Stimulated activated naive CD8-positive, alpha-beta T cell treated with anti-CD3 and anti-CD28 coated beads, Interleukin-15, Interleukin-2, amounts not matched to agents 100 U/mL and 50 U/mL, for 24 hours (primary cell): ENCODE measurements at places on chromosomes 5 and 9.
A peak's percentile ranks its signal among the peaks of the same experiment; 100 is the strongest.

DNA sequence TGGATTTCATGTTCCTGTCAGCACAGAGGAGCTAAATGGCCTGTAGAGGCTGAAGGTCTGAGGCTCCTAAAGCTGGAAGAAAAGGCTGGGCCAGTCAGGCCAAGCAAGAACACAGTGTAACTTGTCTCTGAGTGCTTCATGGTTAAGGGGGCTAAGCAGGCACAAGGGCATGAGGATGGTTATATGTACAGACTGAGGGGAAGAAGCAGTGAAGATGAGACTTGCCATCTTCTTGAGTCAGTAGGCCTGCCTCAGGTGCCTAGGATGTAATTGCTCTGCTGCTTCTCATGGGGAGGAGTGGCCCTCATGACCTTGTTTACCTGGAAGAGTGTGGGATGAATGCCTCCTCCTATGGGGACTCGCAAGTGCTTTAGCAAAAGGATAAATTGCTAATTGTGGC is 8.7 kb upstream of the PSMD5 start:
- DNase-seq = no peak

- DNase-seq = no peak
Observed at GRCh38 chr5:144108131-144108530, 62.3 kb downstream of the YIPF5 start.

DNA sequence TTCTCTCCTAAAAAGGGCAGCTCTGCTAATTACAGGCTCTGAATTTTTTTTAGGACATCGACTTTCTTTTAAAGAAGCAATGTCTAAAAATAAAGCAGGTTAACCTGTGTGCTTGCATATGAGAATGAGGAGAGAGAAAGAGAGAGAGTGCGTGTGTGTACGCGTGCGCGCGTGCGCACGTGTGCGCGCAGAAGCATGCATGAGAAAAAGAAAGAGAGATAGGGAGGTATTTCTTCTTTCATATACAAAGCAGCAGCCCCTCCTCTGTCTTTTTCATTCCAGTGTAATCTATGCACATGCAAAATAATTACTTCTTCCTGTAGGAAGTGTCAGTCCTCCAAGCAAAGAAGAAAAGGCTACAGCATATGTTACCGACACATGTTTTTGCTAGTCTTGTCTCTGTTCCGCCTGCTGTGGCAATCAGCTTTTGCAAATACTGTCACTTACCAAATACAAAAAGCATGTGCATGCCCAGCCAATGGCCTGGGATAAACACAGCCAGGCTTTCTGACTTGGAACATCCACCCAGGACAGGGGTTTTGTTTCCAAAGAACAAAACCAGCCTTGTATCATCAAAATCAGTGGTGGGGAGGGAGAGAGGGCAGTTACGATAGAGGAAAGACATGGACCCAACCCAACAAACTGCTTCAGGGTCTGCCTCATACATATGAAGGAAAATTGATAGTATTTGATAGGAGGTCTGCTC is 252.3 kb upstream of the SLC24A2 start:
- DNase-seq = no peak

- DNase-seq = peak; percentile 48
Observed at GRCh38 chr9:129838707-129839259, 3.5 kb downstream of the USP20 start.

DNA sequence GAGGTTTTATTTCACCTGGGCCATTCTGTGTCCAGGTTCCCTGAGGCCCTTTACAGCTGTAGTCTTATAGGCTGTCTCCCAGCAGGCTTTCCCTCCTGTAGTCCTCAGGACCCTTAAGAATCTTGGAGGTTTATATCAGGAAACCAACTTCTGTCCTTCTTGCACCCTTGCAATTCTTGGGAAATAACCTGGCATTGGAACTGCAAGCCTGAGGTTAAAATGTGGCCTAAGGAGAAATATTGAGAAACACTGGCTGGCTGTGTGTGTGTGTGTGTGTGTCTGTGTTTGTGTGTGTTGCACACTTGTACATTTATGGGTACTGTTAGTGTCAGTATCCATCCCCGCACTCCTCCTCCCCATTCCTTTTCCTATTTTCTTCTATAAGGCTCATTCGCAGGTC is 168.9 kb downstream of the PAPPA start:
- no peak for DNase-seq

- DNase-seq = no peak
Observed at GRCh38 chr5:108726446-108727235, 21.1 kb upstream of the FER start.

GRCh38 chr9:137369061-137369787 is 53.7 kb downstream of the EXD3 start:
- no peak for DNase-seq

GRCh38 chr9:36092509-36093215 is 43.9 kb upstream of the GLIPR2 start:
- DNase-seq = peak; percentile 28

DNA sequence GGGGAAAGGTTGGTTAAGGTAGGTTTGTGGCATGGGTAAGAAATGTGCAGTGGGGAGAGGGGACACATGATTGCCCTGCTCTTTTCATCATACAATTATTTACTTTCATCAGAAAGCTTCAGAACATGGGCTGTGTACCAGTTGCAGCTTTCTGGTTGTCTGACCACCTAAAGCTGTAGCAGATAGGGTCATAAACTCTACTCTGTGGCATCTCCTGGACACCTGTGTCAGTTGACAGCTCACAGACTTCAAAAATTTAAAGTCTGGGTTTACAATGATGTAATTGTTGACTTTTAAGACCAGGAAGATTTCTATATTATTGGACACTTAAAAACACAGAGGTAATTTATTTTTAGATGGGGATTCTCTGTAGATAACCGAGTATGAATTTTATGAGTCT is 222.7 kb upstream of the PRR16 start:
- no peak for DNase-seq

DNA sequence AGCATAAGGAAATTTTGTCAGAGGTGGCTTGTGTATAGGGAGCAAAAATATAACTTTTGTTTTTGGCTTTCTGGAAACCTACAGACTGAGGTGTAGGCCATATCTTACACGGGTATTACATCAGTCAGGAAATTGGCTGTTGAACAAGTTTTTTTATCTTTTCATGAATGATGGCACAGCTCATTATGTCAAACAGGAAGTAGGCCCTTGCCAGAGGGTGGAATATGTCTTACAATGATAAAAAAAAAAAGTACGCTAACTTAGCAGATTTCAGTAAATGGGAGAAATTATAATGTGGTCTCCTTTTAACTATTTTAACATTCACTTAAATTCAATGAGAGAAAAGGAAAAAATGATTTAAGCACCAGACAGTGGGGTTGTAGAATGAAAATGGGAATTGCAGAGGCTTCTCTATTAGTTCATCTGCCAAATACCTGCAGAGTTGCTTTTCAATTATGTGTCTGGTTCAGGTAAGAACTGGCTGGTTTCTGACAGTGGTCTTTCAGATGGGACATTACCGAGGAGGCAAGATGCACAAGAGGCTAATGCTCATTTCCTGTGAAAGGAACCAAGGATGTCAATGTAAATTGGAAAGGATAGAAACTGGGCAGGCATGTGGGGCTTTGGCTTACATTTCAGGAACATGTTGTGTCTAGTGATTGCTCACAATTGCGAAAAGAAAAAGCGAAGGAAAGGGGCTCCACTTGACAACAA is 169.9 kb downstream of the NNT start:
- no peak for DNase-seq

DNA sequence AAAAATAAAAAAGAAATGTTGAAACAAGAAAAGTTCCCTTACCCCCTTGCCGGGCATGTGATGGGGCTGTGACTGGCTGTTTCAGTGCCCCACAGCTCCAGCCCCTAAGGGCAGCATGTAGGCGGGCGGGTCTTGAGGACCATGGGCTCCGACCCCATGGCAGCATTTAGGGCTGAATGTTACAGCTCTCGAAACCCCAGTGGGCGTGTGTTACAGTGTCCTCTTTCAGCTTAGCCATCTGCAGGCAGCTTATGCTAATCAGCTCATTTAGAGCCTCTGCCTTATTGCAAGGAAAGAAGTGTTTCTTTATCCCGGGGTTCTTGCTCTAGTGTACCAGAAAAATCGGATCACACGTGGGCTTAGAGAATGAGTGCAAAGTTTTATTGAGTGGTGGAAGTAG is 497.4 kb upstream of the CYLC2 start:
- no peak for DNase-seq

GRCh38 chr9:3043369-3043768 is 199.5 kb upstream of the PUM3 start:
- no peak for DNase-seq

DNA sequence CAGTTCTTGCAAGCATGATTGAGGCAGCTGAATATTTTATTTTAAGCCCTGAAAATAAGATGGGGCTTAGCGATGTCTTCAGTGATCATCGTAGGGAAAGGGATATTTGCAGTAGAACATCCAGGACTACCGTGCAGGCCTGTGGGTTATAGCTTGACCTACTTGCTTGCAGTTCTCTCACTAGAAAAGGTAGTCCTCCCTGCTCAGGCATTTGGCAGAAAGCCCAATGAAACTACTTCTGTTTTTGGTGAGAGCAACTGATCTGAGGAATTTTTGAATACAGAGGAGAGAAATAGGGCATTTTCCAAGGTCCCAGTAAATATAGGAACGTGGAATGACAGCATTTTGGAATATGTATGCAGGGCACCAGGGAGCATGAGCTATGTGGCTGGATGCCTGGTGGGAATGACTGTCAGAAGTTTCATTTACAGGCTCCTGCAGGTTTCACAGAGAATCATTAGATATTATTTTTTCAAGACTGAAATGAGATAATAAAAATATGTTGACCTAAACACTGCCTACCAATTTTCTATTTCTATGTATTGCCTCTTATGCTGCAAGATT is 417.9 kb upstream of the ACTBL2 start:
- no peak for DNase-seq

DNA sequence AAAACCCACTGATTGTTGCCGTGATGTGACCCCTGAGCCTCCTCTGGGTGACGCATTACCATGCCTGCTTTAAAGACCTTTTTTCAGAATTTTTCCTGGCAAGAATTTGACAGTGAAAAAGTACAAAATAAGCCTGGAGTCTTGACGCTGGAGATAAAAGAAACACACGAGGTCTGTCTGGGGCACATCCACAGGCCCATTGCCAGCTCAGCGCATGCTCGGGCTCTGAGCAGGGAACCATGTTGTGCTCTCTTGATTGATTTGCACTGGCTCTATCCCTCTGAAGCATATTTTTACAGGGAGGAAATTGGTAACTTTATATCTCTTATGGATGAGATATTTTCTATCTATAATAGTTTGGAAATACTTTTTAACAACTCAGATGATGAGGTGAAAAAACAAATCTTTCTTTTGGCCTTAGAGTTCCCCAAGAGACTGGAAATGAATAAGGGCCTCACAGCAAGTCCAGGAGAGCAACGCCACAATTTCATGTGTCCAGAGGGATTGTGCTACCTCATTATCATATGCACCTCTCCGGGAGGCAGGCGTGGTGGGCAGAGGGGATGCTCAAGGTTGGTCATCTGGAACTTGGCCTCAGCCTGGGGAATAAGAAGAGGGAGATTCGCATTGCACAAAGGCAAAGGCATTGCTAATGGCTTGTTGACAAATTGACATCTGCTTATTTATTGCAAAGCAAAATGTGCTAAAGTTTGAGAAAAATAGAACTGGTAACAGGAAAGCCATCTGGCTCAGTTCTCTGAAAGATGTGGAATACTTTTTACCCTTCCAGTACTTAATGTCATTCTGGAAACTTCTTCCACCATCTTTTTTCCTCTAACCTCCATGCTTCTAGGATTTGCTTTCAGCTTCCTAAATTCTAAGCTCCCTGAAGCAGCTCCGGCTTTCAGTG is 183.8 kb downstream of the PJA2 start:
- no peak for DNase-seq

DNA sequence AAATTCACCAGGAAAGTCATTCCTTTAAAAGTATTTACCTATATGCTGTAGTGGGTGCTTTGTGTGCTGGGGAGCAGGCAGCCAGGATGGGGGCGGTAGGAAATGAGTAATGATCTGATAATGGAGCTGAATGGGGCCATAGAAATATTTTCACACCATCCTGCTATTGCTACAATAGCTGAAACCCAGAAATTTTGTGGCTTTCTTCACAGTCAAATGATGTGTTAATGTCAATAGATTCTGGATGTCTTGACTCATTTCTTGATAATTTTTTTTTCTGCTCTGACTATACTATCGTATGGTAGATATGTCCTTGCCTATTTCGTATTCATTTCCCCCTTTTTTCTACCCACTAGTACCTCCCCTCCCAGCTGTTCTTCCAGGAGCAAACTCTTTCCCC is 59.5 kb downstream of the RORB start:
- no peak for DNase-seq

DNA sequence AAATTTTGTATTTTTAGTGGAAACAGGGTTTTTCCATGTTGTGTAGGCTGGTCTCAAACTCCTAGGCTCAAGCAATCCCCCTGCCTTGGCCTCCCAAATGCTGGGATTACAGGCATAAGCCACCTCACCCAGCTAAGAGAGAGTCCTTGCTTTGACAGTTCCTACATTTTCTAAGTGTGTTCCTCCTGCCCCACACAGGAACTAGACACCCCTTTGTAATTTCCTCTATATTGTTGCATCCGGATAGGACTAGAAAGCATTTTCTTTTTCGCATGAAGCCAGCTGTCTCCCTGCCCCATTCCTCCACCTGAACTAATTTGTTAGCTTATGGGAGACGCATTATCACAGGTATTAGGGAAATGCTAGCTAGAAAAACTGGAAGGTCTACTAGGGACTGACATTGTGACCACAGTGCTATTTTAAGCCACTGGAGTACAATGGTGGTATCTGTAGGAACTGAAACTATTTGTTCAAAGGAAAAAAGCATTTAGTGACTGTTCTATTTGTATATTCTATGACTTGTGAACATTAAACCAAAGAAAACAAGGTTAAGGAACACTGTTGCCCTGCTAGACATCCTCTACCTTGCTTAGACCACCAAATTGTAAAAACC is 214.1 kb downstream of the SMARCA2 start:
- no peak for DNase-seq

DNA sequence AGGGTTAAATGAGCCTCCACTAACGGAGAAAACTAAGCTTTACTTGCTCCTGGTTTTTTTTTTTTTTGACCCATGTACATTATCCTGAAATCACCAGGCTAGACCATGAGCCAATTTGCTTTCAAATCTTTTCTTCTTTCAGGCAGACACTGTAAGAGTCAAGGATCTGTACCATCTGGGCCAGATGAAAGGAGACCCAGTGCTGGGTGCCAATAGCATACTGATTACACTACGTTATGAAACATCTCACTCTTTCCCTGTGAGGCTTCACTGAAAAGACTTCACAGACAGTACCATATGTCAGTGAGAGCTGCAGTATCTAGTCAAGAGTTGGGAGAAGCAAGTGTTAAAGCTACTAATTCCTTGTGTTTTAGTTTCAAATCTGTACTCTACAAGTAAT is 161.2 kb upstream of the PTPRD start:
- DNase-seq = no peak

- DNase-seq = peak; percentile 15
Observed at GRCh38 chr5:14745753-14746152, 81.2 kb downstream of the OTULIN start.

- DNase-seq = no peak
Observed at GRCh38 chr5:81726297-81726696, 24.6 kb downstream of the SSBP2 start.

- no peak for DNase-seq
Observed at GRCh38 chr5:67052034-67052433, 144.6 kb downstream of the CD180 start.

- DNase-seq = no peak
Observed at GRCh38 chr5:17180864-17181723, 36.3 kb upstream of the BASP1 start.
